ENCODE measurements at places on chromosomes 1 and 21.

DNA sequence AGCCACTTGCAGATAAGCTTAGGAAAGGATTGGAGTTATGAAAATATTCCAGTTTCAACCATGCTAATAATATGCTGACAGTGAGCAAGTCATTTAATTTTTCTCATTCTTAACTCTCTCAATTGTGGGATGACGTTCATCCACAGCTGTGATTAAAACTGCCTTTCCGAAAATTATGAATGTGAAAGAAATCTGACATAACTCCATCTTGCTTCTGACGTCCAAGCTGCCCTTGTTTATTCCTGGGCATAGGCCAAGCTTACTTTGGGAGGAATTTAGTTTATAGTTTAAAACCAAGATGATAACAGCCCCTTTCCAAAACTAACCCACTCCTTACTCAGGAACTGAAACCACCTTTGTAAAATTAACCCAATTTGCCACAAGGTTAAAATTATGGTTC lies 11.0 kb upstream of the RGS18 start:
- DNase-seq, result no peak

- no peak for DNase-seq
Measured at GRCh38 chr1:237416924-237417655, 375.1 kb downstream of the RYR2 start.

DNA sequence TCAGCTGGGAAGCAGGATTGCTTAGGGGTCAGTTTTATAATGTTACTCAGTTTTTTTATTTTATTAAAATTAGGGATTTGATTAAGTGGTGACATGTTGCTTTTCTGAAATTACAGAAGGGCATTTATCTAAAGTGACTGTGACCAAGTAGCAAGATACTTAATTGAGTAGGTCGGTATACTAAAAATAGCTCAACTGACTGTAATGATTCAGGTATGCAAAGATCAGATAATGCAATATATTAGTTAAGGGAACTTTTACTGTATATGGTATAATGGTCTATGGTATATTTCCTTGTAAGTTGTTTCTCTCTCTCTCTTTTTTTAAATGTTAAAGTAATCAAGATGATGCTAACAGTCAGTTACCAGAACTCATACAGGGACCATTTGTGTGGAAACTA lies 26.2 kb downstream of the RLF start:
- DNase-seq, result no peak

- DNase-seq, result peak; percentile 80
Measured at GRCh38 chr21:42145569-42146272, 73.2 kb upstream of the ABCG1 start.

GRCh38 chr1:118159569-118159968 lies 25.5 kb downstream of the SPAG17 start:
- DNase-seq, result no peak

DNA sequence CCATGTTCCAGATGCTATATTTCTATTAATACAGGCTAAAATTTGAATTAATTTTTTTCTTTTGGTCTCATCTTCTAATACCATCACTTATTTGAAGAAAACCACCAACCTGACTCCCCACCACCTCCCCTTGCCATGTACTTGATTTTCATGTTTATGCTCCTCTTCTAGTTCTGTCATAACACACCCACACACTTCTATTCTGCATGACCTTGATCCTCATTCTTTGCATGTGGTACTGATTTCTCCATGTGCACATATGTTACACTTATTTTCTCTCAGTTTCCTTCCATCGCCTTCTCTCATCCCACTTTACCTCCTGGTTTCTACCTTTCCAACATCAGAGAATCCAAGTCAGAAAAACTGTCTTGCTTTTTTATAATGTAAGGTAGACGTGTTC lies 78.9 kb upstream of the ARID1A start:
- peak; percentile 55 for DNase-seq
